ENCODE measurements at places on chromosomes 2 and 18.

- DNase-seq = no peak
Measured at GRCh38 chr18:30527226-30527625, 515.3 kb downstream of the DSC3 start.

DNA sequence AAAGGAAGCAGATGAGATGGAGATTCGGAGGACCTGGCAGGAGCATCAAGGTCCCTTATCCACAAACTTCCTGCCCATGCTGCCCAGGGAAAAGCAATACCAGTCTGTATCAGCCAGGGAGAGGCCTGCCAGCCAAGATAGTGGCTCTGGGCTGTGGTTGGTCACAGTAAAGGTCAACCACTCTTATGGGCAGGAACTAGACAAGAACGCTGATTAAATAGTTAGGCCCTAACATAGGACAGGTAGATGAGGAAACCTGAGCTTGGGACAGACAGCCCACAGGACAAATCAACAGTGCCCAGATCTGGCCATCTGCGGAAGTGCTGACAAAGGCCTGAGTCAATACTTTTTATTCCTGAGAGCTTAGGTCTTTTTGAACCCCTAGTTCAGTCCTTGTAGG is 10.7 kb downstream of the PSTPIP2 start:
- no peak for DNase-seq

GRCh38 chr2:231000211-231000904 is 4.4 kb downstream of the SPATA3 start:
- no peak for DNase-seq

- DNase-seq = no peak
Measured at GRCh38 chr18:46719388-46719787, 37.5 kb downstream of the ST8SIA5 start.

Data from T-helper 17 cell (primary cell).